ENCODE measurements at places on chromosomes 6 and 20. TPM values are rescaled to one million over a fixed set of nuclear protein-coding genes. Genes with fewer than 3 reads are reported as not detected.

SEC63 gene
- polyA plus RNA-seq = 50.5 TPM

DEFB119 gene
- not detected for polyA plus RNA-seq

HCRTR2 gene
- polyA plus RNA-seq = not detected

ELOVL4 gene
- 5.2 TPM for polyA plus RNA-seq

STMND1 gene
- polyA plus RNA-seq = not detected

HSF2 gene
- polyA plus RNA-seq = 4.6 TPM

SPTLC3 gene
- polyA plus RNA-seq = 1.7 TPM

NOX3 gene
- not detected for polyA plus RNA-seq

BTNL2 gene
- polyA plus RNA-seq = not detected

LIN28B gene
- polyA plus RNA-seq = not detected

Measured in foreskin keratinocyte (primary cell).